ENCODE measurements at places on chromosomes 11 and 22.
A peak's percentile ranks its signal among the peaks of the same experiment; 100 is the strongest.

- no peak for DNase-seq
Measured at GRCh38 chr11:62546929-62547625, 471 bp upstream of the AHNAK start.

DNA sequence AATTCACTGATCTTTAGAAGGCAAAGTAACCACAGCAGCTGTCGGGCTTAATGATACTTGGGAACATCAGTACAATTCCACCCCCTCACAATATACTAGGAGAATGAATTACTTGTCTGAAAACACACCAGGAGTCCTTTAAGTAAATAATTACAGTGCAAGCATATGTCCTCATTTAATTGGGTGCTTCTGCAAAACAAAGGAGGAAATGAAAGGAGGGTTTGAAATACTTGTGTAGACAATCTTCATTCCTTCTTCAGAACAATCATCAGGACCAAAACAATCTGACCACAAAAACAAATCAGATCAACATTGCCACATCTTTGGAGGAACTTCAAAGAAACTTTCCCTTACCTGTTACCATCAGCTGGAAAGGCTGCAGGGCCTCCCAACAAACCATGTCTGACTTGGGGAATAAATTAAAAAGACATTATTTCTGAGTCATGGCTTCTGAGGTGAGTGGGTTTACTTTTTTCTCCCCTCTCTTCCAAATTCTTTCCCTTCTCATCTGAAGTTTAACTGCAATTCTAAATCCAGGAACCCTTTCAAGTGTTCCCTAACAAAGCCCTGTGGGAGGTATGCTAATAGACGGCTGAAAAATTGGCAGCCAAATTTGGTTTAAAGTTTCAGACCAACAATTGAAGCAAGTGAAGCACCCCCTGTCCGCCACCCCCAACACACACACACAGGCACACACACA lies 12.5 kb upstream of the CCDC117 start:
- no peak for DNase-seq

- DNase-seq: no peak
Measured at GRCh38 chr11:45150301-45150700, 3.9 kb downstream of the PRDM11 start.

GRCh38 chr11:11742486-11742885 lies 99.3 kb upstream of the USP47 start:
- no peak for DNase-seq

GRCh38 chr11:11973866-11974265 lies 34.6 kb downstream of the DKK3 start:
- no peak for DNase-seq

- no peak for DNase-seq
Measured at GRCh38 chr11:41289408-41289807, 170.0 kb downstream of the LRRC4C start.

- no peak for DNase-seq
Measured at GRCh38 chr11:102423936-102424335, 28.6 kb downstream of the TMEM123 start.

DNA sequence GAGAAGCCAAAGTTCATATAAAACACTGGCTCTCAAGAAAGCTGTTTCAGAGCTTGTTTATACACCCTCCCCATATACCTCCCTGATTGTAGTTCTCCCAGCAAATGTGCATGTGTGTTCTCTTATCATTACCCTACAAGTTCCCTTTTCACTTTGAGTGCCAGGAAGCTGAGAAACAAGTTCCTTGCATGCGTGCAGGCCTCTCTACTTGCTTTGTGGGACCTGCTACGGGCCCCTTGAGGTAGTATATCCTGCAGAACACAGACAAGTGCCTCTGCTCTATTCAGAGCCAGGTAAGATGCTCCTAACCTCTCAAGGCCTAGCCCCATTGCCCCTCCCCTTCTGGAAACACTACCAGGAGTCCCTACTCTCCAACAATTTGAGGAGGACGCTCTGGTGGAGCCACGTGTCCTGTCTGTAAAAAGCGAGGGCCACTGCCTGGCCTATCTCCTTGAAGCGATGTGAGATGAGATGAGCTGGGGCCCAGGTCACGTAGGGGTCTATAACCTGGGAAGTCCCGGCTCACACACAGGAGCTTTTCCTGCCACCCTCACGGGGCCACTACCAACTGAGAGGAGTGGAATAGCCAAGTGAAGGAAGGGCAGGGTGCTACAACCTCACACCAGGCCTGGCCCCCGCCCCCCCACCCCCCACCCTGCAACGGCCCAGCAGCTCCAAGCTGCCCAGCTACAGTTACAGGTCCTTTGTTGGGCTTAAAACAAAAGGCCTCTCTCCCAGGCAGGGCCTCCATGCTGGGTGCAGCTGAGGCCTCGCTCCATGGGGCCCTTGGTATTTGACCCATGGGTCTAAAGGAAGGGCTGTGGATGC lies 2.6 kb upstream of the ATP5MGL start:
- no peak for DNase-seq

- peak; percentile 0 for DNase-seq
Measured at GRCh38 chr22:22684580-22685561, 40.5 kb downstream of the GGTLC2 start.

DNA sequence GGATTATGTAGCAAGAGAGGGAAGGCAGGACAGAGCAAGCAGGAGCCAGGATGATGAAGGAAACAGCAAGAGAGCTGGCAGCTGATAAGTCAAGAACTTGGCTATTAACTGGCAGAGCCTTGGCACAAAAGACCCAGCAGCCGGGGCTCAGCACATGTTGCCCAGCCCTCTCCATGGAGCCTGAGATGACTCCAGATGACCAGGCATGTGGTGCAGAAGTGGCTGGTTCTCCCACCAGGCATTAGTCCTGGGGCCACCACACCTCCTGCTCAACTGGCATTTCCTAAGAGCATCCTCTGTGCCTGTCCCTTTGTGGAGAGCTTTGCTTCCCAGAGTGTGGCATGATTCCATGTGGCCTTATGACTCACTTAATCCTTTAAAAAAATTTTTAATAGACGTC lies 522.6 kb downstream of the MN1 start:
- no peak for DNase-seq

DNA sequence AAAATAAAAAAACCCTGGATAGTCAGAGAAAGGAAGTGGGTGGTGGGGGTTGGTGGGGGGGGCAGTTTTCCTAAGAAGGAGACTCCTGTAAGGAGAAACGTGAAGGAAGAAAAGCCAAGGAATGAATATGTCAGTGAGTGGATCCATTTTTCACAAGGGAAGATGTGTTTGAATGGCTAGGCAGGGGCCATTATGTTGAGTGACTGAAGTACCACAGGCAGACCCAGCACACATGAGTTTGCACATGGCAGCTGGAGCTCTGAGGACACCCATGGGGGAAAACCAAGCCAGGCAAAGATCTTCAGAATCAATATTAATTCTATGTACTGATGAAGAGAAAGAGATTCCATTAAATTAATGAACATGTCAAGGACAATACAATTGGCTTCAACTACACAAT lies 67.6 kb downstream of the CD44 start:
- DNase-seq: no peak

DNA sequence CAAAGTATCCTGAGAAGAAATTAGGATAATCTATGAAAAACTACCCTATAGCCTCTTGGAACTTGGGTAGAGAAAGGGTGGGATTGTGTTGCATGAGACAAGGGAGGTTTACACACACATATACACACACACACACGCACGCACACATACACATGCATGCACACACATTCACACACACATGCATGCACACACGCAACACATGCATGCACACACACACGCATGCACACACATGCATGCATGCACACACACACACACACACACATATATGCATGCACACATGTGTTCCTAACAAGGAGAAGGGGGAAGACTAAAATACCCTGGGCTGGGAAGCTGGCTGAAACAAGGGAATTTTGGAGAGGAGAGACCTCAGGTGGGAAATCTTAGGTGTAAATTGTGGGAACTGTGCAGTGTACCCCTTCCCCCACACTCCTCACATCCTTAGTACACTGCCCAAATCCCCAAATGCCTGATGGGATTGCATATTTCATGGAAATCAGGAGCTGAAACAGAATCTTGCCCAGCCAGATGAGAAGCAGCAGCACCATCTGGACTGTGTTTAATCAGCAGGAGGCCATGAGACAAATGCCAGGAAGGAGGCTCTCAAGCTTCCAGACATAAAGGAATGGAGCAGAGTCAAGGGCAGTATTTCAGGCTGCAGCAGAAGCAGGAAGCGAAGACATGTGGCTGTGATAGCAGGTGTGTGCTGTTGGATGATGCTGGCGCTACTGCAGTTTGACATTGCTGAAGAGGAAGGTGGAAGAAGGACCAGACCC lies 14.6 kb upstream of the POLD3 start:
- DNase-seq: peak; percentile 27

DNA sequence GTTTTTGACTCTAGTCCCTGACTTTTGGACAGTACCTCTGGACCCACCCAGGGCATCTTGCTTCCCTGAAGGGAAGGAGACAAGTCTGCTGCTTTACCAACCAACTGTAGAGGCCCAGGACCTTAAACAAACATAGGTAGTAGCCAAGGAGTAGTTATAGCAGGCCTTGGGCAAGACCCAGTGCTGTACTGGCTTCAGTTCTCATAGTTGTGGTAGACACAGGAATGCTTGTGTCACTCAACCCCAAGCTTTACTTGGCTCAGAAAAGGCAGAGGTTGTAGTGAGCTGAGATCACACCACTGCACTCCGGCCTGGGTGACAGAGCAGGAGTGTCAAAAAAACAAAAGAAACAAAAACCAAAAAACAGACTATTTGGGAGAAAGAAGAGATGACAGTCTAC lies 21.3 kb upstream of the OR52M1 start:
- DNase-seq: no peak

- DNase-seq: no peak
Measured at GRCh38 chr11:27837895-27838563, 137.8 kb upstream of the BDNF start.

DNA sequence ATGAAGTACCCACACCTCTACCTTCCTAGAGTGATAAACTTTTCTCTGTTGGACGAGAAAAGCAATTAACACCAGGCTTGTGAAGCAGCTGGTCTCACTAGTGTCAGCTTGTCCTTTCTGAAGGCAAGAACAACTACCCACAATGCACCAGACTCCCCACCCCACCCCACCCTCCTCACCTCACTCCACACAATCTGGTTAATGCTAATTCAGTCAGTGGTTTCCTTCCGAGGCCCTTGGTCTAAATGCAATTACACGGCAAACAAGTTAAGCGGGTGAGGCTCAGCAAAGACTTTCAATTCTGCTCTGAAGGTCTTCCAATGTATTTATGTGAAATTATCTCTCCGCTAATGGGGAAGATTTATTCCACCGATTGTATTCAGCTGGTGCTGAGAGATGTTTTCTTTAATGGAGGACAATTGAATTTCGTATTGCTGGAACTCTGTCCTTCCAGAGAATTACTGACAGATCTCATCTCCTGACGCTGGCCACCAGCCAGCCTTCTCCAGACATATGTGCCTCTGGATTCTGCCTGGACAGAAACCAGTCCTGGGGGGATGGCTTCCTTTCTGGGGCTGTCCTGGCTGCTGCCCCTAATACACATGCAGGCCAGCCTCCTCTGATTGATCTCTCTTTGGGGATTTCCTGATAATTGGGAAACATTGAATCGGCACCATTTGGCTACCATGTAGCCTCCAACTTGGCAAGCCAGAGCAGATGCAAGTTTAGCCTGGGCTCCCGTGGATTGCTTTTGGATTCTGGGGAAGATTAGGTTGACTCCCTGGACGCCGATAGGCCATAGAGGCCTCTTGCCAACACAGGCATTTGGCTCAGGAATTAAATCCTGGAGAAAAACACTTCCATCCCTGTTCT lies 165.8 kb upstream of the NARS2 start:
- DNase-seq: no peak

DNA sequence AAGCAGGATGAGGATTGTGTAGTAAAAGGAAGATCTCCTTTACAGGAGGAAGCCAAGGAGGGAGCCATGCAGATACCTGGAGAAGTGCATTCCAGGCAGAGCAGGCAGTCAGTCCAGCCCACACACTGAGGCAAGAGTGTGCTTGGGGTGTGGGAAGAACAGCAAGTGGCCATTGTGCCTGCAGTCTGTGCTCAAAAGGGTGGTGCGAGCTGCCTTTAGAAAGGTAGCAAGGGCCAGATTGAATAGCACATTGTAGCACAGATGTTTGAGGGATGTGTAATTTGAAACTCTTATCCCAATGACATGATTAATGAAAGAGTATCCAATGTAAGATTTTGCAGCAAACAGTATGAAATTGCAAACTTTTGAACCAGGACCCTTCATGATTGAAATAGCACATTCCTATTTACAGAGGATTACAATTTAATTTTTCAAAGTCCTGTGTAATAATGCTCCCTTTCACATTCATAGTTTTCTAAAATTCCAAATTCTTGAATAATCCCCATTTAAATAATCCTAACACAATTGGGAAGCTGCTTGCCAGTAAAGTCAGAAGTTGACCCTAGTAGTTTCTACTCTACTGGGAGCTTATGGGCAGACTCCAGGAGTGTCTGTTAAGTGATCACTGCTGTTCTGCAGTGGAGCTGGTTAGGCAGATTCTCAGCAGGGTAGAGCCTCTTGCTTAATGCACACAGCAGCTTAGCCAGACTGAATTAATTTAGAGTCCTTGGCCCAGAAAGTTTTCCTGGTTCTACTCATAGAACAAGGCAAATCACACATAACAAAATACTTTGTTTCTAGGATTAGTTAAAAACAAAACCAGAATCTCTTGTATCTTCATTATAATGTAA lies 78.1 kb downstream of the CYB5R2 start:
- DNase-seq: no peak

- DNase-seq: no peak
Measured at GRCh38 chr11:17564687-17565042, 17.6 kb downstream of the OTOG start.

DNA sequence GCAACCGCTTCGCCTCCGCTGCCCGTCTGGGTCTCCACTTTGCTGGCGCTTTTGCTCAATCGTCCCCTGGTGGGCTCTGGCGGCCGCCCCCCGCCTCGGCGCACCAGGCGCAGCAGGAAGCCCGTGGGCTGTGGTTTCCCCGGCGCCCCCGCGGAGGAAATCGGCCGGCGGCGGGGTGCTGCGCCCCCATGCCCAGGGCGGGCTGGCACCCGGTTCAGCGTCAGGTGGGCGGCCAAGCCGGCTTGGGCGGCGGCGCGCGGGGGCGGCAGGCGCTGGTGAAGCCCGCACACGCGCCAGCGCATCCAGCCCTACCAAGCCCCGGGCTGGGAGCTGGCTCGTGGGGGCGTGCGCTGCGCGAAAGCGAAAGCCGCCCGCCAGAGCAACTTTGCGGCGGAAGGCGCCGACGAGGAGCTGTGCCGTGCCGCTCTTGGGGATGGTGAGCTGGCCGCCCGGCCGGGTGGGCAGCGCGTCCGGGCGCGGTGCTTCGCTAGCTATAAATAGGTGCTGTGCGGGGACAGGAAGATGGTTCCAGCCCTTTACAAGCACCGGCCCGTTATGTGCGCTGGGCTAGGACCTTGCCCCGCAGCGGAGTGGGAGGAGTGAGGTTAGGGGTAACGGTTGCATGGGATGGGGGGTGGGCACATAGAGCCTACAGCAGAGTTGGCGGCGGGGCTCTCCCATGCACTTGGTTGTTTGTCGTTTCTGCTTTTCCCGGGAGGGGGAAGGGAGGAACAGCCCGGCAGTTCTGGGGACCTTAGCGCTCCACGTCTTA lies 25.0 kb upstream of the SUSD2 start:
- DNase-seq: no peak

DNA sequence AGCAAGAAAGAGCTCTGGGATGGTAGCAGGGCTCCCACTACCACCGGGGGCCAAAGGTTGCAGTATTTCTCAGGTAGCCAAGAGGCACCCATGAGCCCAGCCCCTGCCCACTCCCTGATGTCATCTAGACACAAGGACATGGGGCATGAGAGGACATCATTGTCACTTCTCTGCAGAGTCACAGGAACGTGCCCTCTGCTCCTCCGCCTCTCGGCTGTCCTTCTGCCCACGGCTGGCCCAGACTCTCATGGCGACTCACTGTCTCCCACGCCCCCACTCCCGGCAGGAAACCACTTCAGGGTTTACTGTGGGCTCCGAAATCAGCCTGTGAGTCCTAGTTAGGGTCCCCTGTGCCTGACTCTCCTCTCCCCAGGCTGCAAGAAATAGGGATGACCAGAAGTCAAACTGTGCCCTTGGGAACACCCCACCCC lies 1.8 kb upstream of the GAL start:
- DNase-seq: no peak
